ENCODE measurements at places on chromosomes 16 and 17.

DNA sequence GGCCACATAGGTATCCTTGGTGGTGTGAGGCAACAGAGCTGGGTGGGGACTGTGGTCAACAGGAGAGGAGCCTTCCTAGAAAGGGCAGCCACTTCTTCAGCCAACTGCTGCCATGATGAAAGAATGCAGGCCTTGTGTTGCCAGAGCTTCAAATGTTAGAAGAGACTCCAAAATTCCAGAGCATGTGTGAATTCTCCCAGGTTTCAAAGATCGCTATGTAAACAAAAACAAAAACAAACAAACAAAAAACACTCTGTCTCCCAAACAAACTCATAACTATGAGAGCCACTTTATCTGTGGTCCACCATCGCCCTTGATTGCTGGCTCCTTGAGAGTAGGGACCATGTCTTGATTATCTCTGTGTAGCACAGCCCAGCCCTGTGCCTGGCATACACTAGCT is 55.5 kb upstream of the ZNF423 start:
- DNase-seq = no peak

DNA sequence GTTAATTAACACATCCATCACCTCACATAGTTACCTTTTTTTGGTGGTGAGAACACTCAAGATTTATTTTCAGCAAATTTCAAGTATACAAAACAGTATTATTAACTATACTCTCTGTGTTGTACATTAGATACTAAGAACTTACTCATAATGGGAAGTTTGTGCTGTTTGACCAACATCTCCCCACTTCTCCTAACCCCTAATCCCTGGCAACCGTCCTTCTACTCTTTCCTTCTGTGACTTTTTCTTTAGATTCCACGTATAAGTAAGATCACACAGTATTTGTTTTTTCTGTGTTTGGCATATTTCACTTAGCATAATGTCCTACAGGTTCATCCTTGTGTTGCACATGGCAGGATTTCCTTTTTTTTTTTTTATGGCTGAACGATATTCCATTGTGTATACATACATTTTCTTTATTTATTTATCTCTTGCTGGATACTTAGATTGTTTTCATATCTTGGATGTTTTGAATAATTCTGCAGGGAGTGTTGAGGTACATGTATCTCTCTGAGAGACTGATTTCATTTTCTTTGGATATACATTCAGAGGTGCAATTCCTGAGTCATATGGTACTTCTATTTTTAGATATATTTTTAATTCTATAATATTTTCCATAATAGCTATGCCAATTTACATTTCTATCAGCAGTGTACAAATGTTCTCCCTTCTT is 19.0 kb downstream of the PPM1D start:
- no peak for DNase-seq

DNA sequence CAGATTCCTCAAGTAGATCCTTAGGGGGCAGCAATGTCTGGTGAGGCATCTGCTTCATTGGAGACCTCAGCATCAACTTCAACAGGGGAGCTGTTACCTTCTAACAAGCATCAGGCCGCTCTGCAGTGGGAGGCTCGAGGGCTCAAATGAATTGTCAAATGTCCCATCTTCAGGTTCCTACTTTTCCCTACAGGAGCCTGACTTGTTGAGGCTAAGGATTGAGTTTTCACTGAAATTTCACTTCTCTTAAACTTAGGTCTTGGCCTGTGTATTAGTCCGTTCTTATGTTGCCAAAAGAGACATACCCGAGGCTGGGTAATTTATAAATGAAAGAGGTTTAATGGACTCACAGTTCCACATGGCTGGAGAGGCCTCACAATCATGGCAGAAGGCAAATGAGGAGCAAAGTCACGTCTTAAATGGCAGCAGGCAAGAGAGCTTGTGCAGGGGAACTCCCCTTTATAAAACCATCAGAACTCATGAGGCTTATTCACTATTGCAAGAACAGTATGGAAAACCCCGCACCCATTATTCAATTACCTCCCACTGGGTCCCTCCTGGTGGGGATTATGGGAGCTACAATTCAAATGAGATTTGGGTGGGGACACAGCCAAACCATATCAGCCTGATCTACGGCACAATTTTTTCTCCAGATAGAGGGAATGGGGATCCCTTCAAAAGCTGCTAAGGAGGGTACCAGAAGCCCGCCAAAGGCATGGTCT is 5.1 kb upstream of the CD300LD start:
- DNase-seq = no peak

DNA sequence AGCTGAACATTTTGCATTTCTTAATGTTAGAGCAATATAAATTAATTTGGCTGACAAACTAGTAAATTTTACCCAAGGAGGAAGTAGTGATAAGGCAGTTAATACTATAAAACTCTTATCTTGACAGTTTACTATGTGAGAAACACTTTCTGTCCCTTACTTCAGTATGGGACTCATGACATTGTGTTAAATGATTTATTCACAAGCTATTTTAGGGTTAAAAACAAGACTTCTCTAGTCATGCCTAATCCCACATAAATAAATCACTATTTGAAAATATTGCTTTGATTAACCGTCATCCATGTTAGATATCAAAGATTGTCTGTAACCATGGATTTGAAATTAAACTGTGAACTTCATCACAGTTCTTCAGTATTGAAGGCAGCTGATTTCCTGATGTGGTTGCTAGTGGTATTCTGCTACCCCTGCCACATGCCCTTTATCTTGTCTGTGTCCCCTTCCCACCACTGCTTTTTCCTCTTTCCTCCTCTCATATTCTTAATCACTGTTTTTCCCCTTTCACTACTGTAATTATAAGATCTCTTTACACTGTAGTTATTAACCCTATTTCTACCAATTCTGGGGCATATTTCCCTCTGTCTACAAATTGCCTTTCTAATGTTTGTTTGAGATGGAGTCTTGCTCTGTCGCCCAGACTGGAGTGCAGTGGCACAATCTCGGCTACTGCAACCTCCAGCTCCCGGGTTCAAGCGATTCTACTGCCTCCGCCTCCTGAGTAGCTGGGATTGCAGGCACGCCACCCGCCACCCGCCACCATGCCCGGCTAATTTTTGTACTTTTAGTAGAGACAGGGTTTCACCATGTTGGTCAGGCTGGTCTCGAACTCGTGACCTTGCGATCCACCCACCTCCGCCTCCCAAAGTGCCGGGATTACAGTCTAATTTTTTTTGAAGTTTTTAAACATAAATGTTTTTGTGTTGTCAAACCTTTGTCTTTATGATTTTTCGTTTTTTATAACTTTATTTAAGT is 95.6 kb downstream of the STXBP4 start:
- no peak for DNase-seq

GRCh38 chr16:19232988-19233387 is 52.5 kb upstream of the CLEC19A start:
- no peak for DNase-seq

GRCh38 chr17:27367121-27367981 is 73.4 kb downstream of the WSB1 start:
- DNase-seq = no peak

DNA sequence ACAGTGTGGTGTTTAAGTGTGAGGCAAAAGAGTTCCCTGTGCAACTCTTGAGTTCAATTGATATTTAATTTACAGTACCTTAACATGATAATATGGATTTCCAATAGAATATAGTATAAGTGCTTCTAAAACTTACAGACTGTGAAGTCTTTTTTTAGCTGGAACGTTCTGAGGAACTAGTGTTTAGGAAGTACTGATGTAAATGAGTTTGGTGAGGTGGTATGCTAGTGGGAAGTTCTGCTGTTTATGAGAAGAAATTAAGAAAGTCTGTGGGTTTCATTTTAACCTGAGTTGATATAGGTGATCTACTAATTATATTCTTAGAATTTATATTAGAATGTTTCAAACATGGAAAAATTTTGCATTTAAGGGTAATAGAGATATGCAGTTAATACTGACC is 32.0 kb downstream of the PTRH2 start:
- no peak for DNase-seq

GRCh38 chr17:17581509-17581908 is 10.0 kb downstream of the PEMT start:
- DNase-seq = no peak

GRCh38 chr16:48956620-48957019 is 325.0 kb downstream of the CBLN1 start:
- DNase-seq = no peak

- DNase-seq = peak; percentile 52
Observed at GRCh38 chr17:75514919-75515495, 330 bp downstream of the CASKIN2 start.

DNA sequence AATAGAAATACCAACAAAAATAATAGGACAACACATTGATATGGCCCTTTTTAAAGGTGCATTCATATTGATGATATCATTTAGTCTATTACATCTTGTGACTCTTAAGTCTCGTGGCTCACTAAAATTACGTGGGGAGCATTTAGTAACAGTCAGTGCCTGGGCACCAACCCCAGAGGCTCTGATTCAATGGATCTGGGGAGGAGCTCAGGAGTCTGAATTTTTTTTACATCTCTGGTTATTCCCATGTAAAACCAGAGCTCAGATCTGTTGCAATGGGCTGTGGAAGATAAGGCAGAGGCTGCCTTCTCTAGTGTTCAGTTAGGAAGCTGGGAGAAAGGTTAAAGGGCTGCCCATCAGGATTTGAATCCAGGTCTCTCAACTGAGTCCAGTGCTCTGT is 549.9 kb upstream of the CDH5 start:
- DNase-seq = no peak

- peak; percentile 49 for DNase-seq
Observed at GRCh38 chr16:76653390-76654026, 376.3 kb downstream of the CNTNAP4 start.

DNA sequence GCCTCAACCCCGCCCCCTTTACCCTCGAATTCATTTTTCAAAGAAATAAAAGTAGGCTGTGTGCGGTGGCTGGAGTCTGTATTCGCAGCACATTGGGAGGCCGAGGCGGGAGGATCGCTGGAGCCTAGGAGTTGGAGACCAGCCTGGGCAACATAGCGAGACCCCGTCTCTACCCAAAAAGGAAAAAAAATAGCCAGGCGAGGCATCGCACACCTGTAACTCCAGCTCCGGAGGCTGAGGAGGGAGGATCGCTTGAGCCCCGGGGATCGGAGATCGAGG is 671 bp upstream of the TOP2A start:
- no peak for DNase-seq

Data from HAP-1 (cell line).